ENCODE measurements at places on chromosomes 11 and 22. TPM values are rescaled to one million over a fixed set of nuclear protein-coding genes. Genes with fewer than 3 reads are reported as not detected.

Gene RASL10A
- 0.56 TPM for total RNA-seq

Gene GGTLC3
- not detected for total RNA-seq

Gene ENTHD1
- total RNA-seq = 0.34 TPM

Gene MS4A2
- not detected for total RNA-seq

Gene CYB561A3
- 33.5 TPM for total RNA-seq

Gene TUBA8
- total RNA-seq = 0.85 TPM

Gene UFD1
- 78.0 TPM for total RNA-seq

Gene SCGB2A2
- not detected for total RNA-seq

Gene SCUBE2
- not detected for total RNA-seq

Gene KRTAP5-7
- total RNA-seq = not detected

Gene PTPRCAP
- total RNA-seq = 114 TPM

Gene PKP3
- total RNA-seq = 0.18 TPM

Gene TMEM86A
- total RNA-seq = 0.34 TPM

Gene CNTN5
- total RNA-seq = not detected

Measured in activated CD8-positive, alpha-beta T cell treated with anti-CD3 and anti-CD28 coated beads for 36 hours (primary cell).